ENCODE measurements at places on chromosomes 6 and 20.

DNA sequence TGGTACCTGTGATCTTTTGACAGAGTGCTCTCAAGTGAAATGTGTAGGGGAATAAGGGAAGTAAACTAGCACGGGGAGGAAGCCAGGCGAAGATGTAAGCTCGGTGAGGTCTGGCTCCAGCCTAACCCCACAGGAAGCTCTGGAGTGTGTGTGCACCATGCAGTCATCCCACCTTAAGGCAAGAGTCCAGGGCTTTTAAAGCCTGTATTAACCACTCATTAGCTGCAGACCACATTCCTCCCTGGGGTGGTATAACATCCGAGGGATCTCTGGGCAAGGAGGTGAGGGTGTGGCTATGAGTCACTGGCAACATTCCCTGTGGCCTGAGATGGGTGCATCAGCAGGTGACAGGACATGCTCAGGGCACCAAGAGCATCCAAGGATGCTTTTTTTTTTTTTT lies 12.5 kb upstream of the RANBP9 start:
- DNase-seq = no peak

- DNase-seq = no peak
These were observed 4.8 kb downstream of the EDN1 start for GRCh38 chr6:12294851-12295536.

DNA sequence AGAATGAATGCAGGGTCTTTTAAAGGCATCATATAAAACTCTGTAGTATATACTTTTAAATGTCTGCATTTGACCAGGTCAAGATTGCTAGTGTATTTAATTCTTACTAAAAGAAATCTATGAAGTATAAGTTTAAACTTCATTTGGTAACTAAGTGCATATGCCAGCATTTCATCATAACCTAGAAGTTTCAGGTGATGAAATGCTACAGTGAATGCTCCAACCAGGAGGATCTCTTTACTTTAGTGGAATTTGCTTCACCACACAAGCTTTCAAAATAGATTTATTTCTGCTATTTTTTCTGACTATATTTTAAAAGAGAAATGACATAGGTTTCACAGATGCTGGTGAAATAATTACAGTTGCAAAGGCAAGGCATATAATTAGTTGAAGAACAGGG lies 141.9 kb downstream of the HIVEP2 start:
- DNase-seq = no peak

DNA sequence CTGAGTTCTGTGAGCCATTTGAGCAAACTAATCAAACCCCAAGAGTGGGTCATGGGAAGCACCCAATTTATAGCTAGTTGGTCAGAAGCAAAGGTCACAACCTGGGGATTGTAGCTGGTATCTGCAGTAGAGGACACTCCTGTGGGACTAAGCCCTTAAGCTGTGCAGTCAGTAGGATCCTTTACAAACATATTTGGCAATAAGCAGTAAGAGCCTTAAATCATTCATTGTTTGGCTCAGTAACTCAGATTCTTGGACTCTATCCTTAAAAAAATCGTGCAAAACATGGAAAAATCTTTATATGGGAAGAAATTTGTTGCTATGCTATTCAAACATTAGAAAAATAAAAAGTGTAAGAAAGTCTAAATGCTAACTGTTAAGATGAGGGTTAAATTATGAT lies 29.9 kb downstream of the FRK start:
- DNase-seq = no peak

GRCh38 chr6:151993364-151993763 lies 185.9 kb downstream of the ESR1 start:
- DNase-seq = no peak

DNA sequence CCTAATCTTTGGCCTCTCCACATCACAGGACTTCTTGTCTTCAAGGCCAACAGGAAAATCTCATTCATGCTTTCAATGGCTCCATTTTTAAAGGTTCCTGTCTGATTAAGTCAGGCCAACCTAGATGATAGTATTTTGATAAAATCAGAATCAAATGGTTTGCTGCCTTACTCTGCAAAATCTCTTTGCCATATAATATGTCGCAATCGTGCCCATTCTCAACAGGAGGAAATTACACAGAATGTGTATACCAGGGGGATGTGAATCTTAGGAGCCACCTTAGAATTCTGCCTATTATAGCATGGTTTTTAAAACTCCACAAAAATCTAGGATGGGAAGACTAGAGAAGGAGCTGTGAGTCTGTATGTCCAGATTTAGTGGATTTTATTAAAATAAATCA lies 612.9 kb upstream of the MAN1A1 start:
- DNase-seq = no peak

DNA sequence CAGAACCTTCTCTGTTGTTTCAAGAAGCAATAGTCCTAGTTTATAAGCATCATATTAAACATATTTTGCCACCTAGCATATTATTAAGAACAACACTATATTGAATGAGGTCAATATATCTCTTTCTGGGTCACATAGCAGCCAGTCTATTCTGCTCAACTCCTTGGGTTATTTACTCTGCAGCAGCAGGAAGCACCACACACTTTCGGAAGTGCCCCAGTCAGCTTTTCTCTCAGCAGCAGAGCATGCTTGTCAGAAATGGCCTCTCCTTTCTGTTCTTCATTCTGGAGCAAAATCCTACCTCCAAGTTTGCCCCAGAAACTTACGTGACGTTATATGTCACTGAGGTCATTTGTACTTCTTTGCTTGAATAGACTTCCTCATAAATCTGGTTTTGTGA lies 22.7 kb downstream of the CFAP206 start:
- DNase-seq = no peak

GRCh38 chr6:73073238-73073637 lies 152.1 kb downstream of the KHDC1L start:
- no peak for DNase-seq

GRCh38 chr6:140830666-140831065 lies 1302.1 kb upstream of the GJE1 start:
- no peak for DNase-seq

GRCh38 chr6:159311618-159312017 lies 142.4 kb downstream of the FNDC1 start:
- no peak for DNase-seq

DNA sequence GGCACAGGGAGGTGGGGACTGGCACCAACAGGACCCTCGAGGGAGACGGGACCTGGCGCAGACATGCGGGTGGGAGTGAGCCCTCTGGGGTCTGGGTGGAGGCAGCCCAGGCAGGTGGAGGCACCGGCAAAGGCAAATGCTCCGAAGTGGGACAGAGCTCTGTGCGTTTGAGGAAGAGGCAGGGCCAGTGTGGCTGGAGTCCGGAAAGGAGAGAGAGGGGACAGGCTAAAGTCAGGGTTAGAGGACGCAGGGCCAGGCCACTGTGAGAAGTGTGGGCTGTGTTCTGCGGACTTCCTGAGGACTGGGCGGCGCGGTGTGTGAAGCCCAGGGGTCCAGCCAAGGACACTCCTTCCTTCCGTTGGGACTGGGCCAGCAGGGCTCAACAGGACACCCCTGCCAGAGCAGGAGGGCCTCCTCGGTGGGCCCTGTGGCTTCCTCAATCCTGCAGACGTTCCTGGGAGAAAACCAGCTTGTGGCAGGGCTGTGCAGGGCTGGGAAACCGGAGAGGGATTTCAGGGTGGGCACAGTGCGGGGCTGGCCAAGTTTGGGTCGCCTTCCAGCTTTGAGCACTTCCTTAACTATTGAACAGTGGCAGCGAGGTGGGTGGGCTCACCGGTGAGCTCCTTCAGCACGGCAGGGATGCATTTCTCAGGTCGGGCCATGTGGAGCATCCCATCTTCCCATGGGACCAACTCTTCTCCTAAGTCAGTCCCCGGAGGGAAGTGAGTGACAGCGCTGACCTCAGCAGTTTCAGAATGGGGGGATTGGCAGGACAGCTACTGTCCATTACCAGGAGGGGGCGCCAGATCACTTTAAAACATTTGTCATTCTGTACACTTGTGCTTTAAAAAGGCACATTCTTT lies 22.5 kb downstream of the MOCS3 start:
- no peak for DNase-seq

GRCh38 chr20:5890773-5891441 lies 59.4 kb downstream of the TRMT6 start:
- DNase-seq = no peak

DNA sequence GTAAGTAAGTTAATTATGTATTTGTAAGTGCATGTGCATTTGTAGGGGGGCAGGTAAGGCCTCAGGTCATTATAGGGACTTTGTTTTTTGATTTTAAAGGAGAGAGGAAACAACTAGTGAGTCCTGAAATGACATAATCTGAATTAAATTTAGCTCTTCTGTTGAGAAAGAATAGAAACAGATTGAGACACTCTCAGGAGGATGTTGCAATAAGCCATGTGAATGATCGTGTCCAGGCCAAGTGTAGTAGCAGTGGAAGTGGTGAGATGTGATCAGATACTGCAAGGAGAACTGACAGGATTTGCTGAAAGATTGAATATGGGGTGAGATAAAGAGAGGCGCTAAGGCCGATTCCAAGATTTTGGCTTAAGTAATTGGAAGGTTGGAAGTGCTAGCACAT lies 2.6 kb upstream of the CENPW start:
- no peak for DNase-seq

GRCh38 chr6:6741264-6741663 lies 152.7 kb downstream of the LY86 start:
- DNase-seq = no peak

DNA sequence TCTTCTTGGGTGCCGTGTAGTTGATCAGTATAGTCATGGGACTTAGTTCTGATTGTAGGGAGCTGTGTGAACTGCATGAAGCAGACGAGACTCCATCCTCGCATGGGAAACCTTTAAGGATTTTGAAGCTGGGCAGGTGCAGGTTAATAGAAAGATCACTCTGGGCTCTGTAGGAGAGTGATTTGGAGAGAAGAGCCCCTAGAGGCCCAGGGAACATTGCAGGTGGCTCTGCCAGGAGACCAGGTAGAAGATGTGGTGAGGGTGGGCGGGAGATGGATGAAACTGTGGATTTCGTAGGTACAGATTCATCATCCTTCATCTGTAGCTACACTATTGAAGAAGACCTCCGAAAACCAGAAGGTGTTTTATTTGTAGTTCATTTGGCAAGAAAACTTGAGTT lies 53.3 kb downstream of the UTRN start:
- no peak for DNase-seq

DNA sequence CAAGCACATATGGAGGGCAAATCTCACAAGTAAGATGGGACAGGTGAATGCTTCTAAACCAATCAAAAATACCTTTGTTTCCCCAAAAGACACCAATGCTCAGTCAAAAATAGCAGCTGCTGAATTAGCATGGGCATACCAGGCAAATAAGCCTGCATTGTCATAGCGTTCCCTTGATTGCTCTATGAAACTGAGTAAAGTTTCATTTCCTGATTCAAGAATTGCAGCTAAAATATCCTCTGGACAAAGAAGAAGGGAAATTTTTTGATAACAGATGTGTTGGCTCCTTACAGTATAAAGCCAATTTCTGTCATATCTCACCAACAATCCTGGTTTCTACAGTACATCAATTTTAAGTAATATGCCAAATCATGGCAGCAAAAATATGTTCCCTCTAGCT lies 3.3 kb upstream of the TMEM14A start:
- DNase-seq = no peak

GRCh38 chr20:51036226-51036625 lies 13.3 kb upstream of the KCNG1 start:
- DNase-seq = no peak

- DNase-seq = no peak
These were observed 10.2 kb upstream of the FOXC1 start for GRCh38 chr6:1599469-1599868.

DNA sequence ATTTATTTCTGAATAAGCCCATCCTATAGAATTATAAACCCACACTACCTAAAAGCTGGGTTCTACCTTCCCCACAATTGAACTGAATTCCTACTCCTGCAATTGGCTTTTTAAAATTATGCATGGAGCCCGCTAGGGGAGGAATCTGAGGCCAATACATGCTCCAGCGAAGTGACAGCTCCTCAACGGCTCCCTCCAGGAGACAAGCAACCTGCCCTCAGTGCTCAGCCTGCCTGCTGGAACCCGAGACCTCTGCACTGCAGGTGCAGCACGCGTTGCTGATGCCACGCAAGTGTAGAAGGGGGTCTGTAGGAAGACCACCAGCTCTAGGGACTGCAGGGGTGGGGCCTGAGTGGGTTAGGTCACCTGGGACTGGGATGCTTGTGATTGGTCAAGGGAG lies 170.2 kb upstream of the CDYL start:
- no peak for DNase-seq

- DNase-seq = no peak
These were observed 552.2 kb downstream of the TFAP2A start for GRCh38 chr6:9862603-9863167.

GRCh38 chr6:73240730-73241129 lies 15.4 kb upstream of the KHDC1L start:
- no peak for DNase-seq

DNA sequence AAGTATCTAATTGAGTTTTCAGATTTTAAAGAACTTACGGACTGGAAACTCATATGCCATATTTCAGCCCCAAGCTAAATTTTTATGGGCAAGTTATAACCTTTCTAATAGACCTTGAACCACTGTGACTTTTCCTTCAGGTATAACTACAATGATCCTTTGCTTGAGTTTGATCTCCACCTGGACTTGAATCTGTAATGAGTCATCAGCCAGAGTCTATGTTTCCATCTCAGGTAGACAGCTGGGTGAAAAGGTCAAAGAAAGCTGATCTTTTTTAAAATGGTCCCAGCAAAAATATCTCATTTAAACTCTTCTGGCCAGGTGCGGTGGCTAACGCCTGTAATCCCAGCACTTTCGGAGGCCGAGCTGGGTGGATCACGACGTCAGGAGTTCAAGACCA lies 88.4 kb upstream of the SGK1 start:
- no peak for DNase-seq

DNA sequence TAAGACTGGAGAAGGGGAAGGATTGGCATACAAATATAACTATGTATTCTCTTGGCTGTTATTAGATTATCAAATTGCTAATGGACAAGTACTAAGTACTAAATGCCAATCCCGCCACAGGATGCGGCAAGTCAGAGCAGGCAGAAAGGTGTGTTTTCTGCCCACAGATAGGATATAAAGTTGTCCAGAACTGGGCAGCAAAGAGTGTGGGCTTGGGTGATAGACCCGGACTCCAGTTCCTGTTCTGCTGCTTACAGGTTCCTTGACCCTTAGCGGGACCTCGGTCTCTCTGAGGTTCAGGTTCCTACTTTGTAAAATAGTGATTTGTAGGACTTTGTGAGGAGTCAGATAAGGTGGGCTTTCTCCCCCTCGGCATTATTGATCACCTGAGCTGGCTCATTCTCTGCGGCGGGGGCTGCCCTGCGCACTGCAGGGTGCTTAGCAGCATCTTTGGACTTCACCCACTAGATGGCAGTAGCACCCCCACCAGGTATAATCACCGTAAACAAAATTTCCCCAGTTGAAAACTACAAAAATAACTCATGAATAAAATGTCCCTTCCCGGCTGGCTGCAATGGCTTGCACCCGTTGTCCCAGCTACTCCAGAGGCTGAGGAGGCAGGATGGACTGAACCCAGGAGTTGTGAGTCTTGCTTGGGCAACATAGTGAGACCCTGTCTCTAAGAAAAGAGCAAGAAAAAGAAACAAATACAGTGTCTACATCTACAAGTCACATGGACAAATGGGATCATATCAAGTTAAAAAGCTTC lies 193.1 kb downstream of the DOK5 start:
- DNase-seq = no peak

- DNase-seq = no peak
These were observed 13.3 kb downstream of the SLA2 start for GRCh38 chr20:36632487-36633284.
